ENCODE measurements at places on chromosomes 16 and 17. TPM values are rescaled to one million over a fixed set of nuclear protein-coding genes. Genes with fewer than 3 reads are reported as not detected.
A peak's percentile ranks its signal among the peaks of the same experiment; 100 is the strongest.

DNA sequence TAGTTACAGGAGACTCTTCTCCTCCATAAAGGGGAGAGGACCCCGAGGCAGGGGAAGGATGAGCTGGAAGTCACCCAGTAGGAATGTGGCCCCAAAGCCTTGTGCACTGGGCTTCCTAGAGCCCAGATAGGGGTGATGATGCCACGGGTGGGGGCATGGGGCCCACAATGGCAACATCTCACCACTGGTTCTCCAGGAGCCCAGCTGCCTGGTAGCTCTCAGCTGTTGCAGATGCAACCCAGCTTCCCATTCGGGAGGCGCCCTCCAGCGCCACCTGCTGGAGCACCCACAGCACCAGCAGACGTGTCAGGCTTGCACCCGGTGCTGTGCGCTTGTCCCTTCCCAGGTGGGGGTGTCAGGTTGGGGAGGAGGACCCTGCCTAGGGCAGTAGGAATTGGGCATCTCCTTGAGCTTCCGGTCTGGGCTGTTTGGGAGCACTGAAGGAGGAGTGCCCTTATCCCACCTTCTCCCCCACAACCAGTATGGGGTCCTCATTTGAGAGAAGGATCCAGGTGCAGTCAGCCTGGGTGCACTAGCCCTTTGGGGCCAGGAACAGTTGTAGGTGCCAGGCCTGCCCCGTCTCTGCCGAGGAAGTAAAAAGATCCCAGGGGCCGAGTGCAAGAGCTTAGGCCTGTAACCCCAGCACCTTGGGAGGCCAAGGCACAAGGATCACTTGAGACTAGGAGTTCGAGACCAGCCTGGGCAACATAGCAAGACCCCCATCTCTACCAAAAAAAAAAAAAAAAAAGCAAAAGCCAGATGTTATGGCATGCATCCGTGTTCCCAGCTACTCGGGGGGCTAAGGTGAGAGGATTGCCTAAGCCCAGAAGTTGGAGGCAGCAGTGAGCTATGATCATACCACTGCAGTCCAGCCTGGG lies 14.4 kb downstream of the CDIPT start:
- DNase-seq, result peak; percentile 86

GRCh38 chr17:72111336-72111923 lies 9.4 kb upstream of the SOX9 start:
- DNase-seq, result no peak

GRCh38 chr17:385178-385835 lies 32.7 kb upstream of the RPH3AL start:
- peak; percentile 83 for DNase-seq

DNA sequence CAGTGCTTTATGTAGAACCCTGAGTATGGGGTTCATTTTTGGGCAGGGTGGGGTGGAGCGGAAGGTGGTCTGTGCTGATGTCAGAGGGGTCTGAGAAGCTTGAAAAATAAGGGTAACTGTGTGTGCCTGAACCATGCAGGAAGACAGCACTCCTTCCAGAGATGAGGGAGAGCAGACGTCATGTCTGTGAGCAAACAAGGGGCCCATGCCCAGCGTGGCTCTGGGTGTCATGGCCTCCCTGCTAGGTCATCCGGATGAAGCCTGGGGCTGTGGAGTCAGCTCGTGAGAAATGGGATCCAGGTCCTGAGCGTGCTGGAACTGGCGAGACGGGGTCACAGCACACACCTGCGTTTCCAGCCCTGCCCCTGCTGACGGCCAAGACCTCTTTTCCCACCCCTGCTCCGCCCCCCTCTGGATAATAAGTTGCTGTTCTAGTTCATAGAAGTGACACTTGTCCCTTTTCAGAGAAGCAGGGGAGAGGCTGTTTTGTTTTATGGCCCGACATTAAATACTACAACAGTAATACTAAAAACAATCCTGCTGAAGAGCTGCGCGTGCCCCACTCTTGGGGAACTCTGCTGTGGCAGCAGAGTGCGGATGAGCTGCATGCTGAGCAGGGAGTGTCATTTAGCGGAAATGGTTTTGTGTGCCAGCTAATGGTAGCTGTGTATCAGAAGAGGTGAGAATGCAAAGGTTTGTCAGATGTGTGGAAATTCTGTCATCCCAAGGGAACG lies 92.6 kb downstream of the RPTOR start:
- no peak for DNase-seq

DNA sequence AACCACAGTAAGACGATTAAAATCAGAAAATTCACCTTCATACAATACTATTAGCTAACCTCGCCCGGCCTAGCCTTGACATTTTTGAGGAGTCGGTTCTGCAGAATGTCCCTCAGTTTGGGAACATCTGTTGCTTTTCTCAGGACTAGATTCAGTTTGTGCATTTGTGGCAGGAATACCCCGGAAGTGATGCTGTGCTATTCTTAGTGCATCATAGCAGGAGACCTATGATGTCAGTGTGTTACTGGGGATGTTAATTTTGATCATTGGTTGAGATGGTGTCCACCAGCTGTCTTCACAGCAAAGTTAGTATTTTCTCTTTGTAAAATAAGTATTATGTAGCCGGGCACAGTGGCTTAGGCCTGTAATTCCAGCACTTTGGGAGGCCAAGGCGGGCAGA lies 21.5 kb upstream of the HELZ start:
- DNase-seq, result no peak

DNA sequence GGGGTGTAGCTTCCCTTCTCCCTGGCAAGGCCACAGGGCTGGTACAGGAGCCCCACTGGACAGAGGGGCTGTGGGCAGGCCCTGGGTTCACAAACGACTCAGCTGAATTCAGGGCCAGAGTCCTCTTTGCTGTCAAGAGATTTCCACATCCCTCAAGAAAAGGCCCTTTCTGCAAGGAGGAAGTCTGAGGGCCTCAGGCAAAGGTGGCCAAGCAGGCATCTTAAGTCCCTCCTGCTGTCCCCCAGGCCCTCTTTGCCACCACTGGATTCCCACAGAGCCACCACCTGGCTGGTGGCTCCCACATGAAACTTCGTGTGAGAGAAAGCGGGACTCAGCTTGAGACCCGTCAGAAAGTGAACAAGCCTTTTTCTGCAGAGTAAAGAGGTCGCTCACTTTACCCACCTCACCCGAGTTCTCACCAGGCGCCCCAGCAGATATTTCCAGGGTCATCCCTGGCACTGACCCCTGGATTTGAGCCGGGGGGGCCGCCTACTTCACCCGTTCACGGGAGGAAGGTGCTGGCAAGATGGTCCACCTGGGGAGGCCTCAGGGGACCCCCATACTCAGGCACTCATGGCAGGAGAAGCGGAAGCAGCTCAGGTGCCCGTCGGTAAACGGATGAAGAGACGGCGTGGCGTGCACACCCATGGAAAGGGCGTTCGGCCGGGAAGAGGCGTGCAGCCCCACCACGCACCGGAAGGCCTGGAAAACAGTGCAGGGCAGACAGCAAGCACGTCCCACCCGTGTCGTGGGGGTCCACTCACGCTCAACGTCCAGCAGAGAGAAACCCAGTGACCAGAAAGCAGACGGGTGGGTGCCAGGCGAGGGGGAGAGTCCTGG lies 3.6 kb downstream of the RNF166 start:
- no peak for DNase-seq

DNA sequence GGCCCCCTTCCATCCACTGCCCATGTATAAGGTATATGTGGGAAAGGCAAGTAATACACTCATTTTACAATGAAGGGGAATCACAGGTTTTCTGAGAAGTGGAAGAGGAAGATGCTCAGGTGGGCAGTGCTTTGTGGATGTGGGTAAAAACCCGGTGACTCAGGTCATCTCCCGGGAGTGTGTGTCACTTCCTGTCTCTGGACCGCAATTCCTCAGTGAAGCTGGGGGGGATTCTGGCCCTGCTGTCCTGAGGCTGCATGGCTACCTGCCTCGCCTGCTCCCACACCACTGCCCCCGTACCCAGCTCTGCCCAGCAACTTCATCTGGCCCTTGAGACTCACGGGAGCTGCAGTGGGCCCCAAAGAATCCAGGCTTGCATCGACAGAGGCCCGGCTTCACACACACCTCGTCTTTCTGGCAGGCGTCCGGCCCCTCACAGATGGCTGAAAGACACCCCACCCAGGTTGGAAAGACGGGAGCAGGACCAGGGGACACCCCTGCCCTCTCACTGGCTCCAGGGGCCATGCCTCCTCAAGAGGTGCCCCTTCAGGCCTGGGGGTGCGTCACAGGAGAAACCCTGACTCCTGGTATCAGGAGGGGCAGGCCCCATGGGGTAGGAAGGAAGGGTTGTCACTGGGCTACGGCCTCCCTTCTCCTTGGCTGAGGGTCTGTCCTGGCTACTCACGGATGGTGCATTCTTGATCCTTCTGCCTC lies 882 bp downstream of the SCARF1 start:
- no peak for DNase-seq

DNA sequence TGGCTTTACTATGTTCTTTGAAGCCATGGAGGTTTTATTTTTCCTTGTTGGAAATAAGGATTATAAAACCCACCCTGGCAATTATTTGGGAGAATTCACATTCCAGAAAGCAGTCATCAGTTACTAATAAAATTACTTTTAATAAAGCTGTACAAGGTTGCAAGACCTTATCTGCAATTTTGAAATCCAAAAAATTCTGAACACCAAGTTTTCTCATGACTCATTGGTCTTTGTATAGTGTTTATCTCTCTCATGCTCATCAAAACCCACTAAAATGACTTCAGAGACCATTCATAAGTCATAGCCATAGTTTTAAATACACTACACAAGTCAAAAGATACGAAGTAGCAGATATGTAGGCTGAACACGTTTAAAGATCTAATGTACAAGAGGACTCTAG lies 6.0 kb upstream of the KRT38 start:
- no peak for DNase-seq

DNA sequence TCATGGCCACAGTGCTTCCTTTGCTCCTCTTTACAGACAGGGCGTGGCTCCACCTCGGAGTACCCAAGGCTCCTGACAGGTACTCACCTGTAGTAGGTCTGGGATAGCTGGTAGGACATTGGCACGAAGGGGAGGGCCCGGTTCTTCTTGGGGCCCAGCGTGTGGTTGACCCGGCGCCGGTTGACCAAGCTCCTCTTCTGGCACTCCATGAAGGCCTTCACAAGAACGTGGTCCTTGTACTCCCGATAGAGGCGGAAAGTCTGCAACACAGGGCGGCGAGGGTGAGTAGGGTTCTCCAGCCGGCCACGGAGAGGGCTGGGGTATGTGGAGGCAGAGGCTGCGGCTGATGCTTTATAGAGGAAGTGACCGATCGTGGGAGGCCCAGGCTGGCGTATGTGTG lies 69.7 kb downstream of the IL21R start:
- no peak for DNase-seq

- DNase-seq, result peak; percentile 53
Observed at GRCh38 chr16:87066133-87067002, 250.8 kb downstream of the C16orf95 start.

GRCh38 chr16:4350365-4350786 lies 745 bp downstream of the PAM16 start:
- no peak for DNase-seq

DNA sequence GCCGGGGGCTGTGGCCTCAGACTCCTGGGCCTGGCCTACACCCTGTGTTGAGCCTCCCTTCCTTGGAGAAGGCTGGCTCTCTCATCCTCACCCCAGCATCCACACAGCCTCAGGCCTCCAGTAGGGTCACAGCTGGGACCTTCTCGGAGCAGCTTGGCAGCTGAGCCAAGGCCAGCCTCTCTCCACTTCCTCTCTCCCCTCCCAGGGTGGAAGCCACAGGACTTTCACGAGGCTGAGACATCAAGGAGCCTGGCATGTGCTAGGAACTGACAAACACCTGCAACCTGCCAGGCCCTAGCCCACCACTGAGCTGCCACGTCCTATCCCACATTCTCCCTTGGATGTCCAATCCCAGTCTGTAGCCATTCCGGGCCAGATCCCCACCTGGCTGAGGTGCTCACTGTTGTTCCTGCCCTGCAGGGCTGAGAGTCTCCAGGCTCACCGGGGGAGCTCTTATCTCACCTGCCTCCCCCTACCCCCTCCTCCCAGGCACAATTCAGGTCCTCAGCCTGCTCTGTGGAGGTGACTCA lies 3.1 kb downstream of the MMP15 start:
- DNase-seq, result no peak

DNA sequence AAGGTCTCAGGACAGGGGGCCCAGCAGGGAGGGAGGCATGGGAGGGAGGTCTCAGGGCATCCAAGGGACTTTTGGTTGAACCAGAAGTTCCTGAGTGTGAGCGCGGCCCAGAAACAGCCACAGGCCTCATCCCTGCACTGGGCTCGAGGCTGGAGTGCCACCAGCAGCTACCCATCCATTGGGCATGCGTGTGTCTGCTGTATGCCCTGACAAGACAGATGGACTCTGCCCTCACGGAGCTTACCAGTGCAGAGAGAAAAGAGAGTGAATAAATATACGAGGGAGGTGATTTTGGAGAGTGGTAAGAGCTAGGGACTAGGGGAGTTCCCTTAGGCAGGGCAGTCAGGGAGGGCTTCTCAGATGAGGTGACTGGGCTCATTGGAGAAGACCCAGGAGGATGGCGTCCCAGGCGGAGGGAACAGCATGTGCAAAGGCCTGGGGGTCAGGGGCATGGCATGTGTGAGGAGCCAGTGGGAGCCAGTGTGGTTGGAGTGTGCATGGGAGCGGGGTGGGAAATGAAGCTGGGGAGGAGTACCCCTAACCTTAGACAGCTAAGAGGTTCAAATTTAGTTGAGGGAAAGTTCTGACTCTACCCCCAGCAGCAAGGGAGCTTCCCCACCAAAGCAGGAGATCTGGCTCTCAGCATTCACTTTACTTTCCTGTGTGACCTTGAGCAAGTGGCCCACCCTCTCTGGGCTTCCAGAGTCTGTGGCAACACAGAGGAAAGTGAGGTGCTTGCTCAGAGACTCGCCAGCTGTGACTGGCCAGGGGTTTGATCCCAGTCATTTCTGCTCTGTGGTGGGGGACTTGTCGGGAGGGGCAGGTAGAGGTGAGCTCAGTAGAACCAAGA lies 74.7 kb downstream of the SREBF1 start:
- no peak for DNase-seq

DNA sequence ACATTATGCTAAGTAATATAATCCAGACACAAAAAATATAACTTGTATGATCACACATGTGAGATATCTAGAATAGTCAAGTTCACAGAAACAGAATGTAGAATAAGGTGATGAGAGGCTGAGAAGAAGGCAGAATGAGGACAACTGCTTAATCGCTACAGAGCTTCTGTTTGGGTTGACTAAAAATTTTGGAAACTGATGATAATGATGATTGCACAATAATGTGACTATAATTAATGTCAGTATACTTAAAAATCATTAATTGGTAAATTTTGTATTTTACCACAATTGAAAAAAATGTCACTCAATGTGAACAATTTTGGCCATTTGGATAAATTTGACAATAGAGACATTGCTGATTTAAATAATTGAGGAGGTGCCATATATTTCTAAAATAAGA lies 1374.4 kb upstream of the CDH8 start:
- no peak for DNase-seq

The KLHL10 gene
- 2.0 TPM for total RNA-seq

The ZNF624 gene
- total RNA-seq, result 3.2 TPM

The GRAP gene
- 3.0 TPM for total RNA-seq

The CD300E gene
- total RNA-seq, result 0.28 TPM

The CTRB2 gene
- total RNA-seq, result not detected

The TMIGD1 gene
- not detected for total RNA-seq
